ENCODE measurements at places on chromosomes 4 and X. TPM values are rescaled to one million over a fixed set of nuclear protein-coding genes. Genes with fewer than 3 reads are reported as not detected.

Gene RADX
- total RNA-seq, result 2.4 TPM

Gene XAGE1A
- total RNA-seq, result 1.9 TPM

Gene SERTM2
- total RNA-seq, result not detected

Gene ANXA3
- 7.0 TPM for total RNA-seq

Gene RIPPLY1
- not detected for total RNA-seq

Gene TMPRSS11E
- total RNA-seq, result not detected

Gene CXCL5
- 2.7 TPM for total RNA-seq

Gene GASK1B
- 1.2 TPM for total RNA-seq

Gene ZMYM3
- total RNA-seq, result 23.2 TPM

Gene PNCK
- total RNA-seq, result not detected
